ENCODE measurements at places on chromosomes 4 and X. TPM values are rescaled to one million over a fixed set of nuclear protein-coding genes. Genes with fewer than 3 reads are reported as not detected.
A peak's percentile ranks its signal among the peaks of the same experiment; 100 is the strongest.

The F8A3 gene
- 5.2 TPM for total RNA-seq

The WNK3 gene
- 2.0 TPM for total RNA-seq

The DTHD1 gene
- total RNA-seq: 0.49 TPM

The PCDH18 gene
- 32.9 TPM for total RNA-seq

The GPAT3 gene
- total RNA-seq: 5.2 TPM

DNA sequence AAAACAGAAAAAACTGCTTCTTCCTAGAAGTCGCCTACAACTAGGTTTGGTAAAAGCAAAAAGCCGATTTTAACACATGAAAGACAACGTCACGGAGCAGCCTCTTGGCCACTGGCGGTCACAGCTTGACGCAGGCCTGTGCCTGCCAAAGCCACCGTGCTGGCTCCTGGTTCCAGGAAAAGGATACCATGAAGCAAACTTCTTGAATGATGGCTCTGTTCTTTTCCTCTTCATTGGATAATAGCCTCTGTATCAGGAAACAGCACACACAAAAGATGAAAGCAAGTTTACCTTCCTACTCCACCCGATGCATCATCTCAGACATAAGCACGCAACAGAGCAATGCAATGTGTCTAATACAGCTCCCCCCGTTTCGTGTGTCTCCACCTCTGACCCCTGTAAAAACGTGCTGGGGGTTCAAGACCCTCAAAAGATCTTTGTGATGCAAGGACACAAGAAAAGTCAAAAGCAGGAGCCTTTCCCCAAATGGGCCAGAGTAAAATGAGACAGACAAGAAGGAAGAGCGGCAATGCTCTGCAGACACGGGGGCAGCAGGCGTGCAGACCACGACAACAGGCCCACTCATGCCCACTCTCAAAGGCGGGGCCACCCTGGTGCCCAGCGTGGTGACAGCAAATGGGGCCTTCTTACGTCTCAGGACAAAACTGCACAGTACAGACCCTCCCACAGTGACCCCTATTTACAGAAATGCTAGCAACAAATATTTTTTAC lies 19.4 kb downstream of the GAK start:
- no peaks in the 10 kb centered on the region for H3K36me3 ChIP-seq
- no peaks in the 10 kb centered on the region for H3K27me3 ChIP-seq
- H3K4me3 ChIP-seq: no peak overlapping the region
- peak overlapping the region; percentile 26 for H3K27ac ChIP-seq
- no peak for DNase-seq
- H3K4me1 ChIP-seq: peaks cover 29% of the 10 kb centered on the region

DNA sequence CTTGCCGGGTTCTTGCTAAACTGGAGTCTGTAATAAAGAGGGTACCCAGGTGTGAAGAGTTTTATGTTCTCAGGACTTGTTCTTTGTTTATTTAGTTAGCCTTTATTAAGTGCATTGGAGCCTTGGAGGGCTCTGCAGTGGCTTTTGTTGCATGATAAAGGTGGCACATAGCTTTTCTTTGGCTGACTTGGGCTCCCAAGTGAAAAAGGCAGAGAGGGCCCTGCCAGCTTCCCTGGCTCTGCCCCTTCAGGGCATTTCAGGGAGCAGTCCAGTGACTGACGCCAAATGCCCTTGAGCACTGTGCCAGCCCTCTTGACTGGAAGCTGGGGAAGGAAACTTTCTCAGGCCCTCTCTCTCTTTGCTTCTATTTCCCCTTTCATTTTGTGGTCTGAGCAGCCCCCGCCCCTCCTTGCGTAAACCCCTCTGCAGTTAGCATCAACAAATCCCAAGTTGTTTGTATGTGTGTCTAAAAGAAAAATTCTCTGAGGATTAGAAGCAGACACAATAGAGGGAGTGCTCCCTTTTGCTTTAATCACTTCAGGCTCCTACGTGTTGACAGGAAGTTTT lies 152.2 kb downstream of the NHS start:
- H3K36me3 ChIP-seq: no peaks in the 10 kb centered on the region
- peaks cover 7% of the 10 kb centered on the region for H3K4me1 ChIP-seq
- H3K27me3 ChIP-seq: no peaks in the 10 kb centered on the region
- DNase-seq: no peak
- H3K27ac ChIP-seq: no peak overlapping the region

- DNase-seq: no peak
- no peak overlapping the region for H3K27ac ChIP-seq
- no peak overlapping the region for H3K4me3 ChIP-seq
- no peaks in the 10 kb centered on the region for H3K27me3 ChIP-seq
Measured at GRCh38 chr4:7620814-7621176, 186.1 kb upstream of the PSAPL1 start.

DNA sequence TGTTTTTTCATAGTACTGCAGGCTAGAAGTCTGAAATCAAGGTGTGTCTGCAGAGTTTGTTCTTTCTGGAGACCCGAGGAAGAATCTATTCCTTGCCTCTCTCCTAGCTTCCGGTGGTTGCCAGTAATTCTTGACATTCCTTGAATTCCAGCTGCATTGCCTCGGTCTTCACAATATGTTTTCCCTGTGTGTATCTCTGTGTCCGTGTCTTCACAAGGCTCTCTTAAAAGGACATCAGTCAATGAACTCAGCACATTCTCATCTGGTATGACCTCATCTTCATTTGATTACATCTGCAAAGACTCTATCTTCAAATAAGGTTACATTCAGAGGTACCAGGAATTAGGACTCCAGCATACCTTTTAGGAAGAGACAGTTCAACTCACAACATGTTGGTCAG lies 163.4 kb downstream of the BANK1 start:
- H3K4me3 ChIP-seq: no peak overlapping the region
- no peak overlapping the region for H3K27ac ChIP-seq
- DNase-seq: no peak
- no peaks in the 10 kb centered on the region for H3K4me1 ChIP-seq

DNA sequence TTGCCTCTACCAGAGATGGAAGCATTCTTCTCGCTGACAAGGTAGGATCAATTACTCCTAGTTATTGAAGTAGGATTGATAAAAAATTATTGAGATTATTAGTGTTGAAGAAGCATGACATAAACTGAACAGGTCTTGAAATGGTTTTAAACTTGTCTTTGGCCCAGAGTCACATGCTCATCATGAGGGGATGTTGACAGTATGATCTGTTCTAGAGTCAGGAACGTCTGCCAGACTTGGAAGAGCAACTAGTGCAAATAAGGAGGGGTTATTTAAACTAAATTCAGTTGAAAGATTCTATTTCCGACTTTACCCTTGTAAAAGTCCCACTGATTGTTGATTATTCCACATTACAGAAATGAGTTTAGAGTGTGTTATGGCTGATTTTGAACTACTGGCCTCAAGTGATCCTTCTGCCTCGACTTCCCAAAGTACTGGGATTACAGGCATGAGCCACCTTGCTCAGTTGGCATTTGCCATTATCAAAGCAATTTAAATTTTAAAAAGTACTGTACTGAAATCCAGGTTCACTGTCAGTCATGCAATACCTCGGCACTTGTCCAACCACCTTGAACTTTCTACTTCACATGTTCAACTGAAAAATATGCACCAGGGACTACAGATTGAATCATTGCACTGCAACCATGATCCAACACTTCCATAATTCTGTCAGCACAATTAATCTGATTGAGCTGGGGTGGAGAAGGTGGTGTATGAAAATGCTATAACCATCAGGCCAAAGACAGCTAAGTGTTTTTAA lies 19.7 kb downstream of the FABP2 start:
- H3K27ac ChIP-seq: no peak overlapping the region
- H3K4me3 ChIP-seq: no peak overlapping the region
- H3K27me3 ChIP-seq: no peaks in the 10 kb centered on the region
- H3K4me1 ChIP-seq: peaks cover 31% of the 10 kb centered on the region
- H3K36me3 ChIP-seq: no peaks in the 10 kb centered on the region
- DNase-seq: no peak

DNA sequence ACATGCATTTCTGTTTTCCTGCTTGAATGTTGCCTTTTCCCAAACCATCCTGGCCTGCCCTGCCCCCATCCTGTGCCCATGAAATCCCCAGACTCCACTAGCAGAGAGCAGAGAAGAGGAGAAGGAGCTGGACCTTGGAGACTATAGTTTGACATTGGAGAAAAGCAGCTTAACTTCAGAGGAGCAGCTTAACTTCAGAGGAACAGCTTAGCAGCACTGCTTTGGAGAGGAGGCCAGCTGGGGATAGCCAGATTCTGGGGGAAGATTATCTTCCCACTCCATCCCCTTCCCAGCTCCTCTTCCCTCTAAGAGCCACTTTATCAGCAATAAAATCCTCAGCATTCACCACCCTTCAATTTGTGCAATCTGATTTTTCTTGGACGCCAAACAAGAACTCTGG lies 443.0 kb downstream of the PCDH10 start:
- DNase-seq: no peak
- H3K27ac ChIP-seq: no peak overlapping the region
- no peaks in the 10 kb centered on the region for H3K36me3 ChIP-seq
- no peak overlapping the region for H3K4me3 ChIP-seq

DNA sequence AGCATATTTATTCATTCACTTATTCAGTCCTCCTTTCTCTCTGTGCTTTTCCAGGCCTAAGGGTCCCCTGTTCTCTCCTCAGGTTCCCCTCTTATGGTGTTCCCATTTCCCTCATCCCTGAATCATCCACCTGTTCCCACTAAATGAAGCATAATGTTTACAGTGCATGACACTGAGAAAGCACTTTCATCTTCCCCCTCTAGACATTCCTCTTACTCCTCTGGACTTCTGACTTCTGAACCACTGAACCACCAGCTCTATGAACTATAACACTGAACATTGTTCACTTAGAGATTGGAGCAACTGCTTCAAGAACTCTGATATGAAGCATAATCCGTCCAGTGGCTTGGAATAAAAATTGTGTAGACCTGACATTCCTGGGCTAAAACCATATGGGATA lies 59.5 kb downstream of the CD38 start:
- H3K27ac ChIP-seq: no peak overlapping the region
- H3K36me3 ChIP-seq: no peaks in the 10 kb centered on the region
- no peaks in the 10 kb centered on the region for H3K4me1 ChIP-seq
- no peaks in the 10 kb centered on the region for H3K27me3 ChIP-seq
- H3K4me3 ChIP-seq: no peak overlapping the region

DNA sequence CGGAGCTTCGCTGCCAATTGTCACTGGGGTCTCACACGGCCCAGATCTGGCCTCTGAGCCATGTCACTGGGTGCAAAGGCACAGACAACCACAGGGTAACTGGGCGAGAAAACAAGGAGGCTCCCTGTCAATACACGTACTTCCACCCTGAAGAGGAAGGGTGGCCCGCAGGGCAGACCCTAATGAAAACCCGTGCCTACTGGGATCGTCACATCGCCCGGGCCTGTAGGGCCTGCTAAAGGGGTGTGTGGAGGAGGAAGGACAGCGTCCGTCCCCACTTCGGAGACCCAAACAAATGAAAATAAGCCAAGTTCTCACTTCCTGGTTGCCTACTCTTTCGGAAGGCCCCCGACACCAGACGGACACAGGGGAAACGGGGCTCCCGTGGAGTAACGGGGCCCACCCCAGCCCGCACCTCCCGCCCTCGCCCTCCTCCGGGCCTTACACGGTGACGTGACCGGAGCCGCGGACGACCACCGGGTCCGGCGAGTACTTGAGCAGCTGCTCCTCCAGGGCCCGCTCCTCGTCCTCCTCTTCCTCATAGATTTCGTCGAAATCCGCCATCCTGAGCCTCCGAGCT lies 578 bp downstream of the CHIC2 start:
- H3K4me3 ChIP-seq: peak overlapping the region; percentile 94
- no peaks in the 10 kb centered on the region for H3K36me3 ChIP-seq
- H3K27ac ChIP-seq: peak overlapping the region; percentile 96
- DNase-seq: no peak

- H3K4me3 ChIP-seq: no peak overlapping the region
- no peak overlapping the region for H3K27ac ChIP-seq
Measured at GRCh38 chrX:40478474-40479065, 102.2 kb upstream of the ATP6AP2 start.

DNA sequence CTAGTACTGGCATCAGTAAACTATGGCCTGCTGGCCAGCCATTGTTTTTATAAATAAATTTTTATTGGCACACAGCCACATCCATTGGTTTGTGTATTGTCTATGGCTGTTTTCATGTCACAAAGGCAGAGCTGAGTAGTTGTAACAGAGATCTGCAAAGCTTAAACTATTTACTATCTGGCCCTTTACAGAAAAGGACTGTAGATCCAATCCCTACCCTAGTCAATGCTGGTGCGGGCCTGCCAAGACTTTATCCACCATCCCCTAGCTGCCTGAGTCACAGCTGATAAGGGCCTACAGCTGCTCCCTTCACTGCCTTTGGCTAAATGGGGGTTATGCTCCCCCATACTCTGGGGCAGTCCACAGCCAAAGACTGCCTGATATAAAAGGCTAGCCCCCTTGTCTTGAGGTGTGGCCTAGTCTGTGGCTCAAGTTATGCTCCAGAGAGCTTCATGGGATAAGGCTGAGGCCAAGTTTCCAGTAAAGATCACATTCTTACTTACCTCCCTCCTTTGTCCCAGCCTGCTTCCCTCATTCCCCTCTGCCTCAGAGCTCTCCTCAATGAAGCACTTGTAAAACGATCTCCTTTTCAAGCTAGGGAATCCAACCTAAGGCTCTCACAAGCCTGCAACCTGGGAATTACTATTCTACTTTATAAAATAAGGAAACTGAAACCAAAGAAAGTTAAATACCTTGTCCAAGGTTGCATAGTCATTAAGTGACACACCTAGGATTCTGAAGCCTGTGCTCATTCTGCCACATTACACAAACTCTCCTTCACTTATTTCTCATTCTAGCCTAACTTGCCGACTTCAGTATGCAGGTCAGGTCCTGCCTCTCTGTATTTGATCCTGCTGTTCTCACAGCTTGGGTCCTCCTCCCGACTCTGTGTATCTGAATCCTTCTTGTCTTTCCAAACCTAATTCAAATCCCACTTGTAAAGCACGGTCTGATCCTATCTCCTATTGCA lies 20.7 kb downstream of the ACE2 start:
- no peak for DNase-seq
- H3K4me3 ChIP-seq: no peak overlapping the region
- no peak overlapping the region for H3K27ac ChIP-seq
- no peaks in the 10 kb centered on the region for H3K27me3 ChIP-seq

GRCh38 chrX:97504431-97504830 lies 620.7 kb downstream of the RPA4 start:
- H3K27me3 ChIP-seq: no peaks in the 10 kb centered on the region
- H3K36me3 ChIP-seq: no peaks in the 10 kb centered on the region
- H3K4me3 ChIP-seq: no peak overlapping the region
- DNase-seq: no peak

DNA sequence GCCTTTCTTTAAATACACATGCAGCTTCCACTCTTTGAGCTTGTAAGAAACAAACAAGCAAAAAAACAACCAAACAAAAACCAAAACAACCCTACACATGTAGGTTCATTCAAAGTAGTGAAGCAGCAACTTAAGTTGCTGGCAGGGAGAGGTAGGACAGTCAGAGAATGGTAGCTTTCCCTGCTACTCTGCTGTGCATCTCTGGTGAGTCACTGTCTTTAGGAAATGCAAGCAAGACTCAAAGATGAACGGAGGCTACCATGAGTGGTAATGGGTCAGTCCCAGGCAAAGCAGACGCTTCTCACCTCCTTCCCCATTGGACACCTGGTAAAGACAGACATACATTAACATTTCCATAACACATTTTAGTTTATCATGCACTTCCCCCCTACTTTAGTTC lies 43.2 kb downstream of the PGRMC2 start:
- no peak overlapping the region for H3K4me3 ChIP-seq
- H3K27ac ChIP-seq: no peak overlapping the region
- DNase-seq: no peak
- H3K36me3 ChIP-seq: no peaks in the 10 kb centered on the region
- H3K4me1 ChIP-seq: no peaks in the 10 kb centered on the region

All from vagina (tissue), 2 donors.